ENCODE measurements at places on chromosomes 11 and 22.
A peak's percentile ranks its signal among the peaks of the same experiment; 100 is the strongest.

GRCh38 chr11:65592858-65593517 is 2.6 kb downstream of the KCNK7 start:
- DNase-seq, result no peak

DNA sequence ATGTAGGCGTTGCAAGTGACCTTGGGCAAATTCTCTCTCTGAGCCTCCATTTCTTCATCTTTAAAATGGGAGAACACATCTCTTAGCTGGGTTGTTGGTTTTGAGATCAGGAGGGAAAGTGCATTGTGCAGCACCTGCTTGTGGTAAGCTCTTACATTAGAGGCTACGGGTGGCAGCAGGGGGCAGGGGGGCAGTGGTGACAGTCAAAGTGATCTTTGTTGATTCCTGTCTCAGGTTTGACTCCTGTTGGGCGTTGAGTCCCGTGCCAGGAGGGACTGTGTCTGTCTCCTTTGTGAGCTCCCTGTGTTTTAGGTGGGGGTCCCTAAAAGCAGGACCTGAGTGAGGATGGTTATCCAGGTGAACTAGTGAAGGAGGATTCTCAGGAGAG is 101.7 kb downstream of the TP53I11 start:
- DNase-seq, result no peak

- DNase-seq, result no peak
These were observed 177.5 kb downstream of the MYO18B start for GRCh38 chr22:25919452-25919851.

- DNase-seq, result no peak
These were observed 6.6 kb upstream of the TRIM29 start for GRCh38 chr11:120144501-120144900.

DNA sequence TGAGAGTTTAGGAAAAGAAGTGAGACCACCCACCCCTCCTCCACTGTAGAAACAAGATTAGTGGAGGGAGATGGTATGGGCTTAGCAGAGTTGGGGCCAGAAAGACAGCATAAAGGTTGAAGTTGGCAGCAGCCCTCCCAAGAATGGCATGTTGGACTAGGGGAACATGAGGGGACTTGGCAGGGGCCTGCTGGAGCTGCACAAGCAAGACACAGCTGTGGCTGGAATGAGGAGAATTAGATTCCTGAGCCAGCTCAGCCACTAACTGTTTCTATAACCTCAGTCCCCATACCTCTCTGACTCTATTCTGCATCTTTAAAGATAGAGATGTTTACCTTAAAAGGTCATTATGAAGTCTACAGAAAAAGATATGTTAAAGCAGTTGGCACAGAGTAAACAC is 13.2 kb downstream of the MAP6 start:
- no peak for DNase-seq

DNA sequence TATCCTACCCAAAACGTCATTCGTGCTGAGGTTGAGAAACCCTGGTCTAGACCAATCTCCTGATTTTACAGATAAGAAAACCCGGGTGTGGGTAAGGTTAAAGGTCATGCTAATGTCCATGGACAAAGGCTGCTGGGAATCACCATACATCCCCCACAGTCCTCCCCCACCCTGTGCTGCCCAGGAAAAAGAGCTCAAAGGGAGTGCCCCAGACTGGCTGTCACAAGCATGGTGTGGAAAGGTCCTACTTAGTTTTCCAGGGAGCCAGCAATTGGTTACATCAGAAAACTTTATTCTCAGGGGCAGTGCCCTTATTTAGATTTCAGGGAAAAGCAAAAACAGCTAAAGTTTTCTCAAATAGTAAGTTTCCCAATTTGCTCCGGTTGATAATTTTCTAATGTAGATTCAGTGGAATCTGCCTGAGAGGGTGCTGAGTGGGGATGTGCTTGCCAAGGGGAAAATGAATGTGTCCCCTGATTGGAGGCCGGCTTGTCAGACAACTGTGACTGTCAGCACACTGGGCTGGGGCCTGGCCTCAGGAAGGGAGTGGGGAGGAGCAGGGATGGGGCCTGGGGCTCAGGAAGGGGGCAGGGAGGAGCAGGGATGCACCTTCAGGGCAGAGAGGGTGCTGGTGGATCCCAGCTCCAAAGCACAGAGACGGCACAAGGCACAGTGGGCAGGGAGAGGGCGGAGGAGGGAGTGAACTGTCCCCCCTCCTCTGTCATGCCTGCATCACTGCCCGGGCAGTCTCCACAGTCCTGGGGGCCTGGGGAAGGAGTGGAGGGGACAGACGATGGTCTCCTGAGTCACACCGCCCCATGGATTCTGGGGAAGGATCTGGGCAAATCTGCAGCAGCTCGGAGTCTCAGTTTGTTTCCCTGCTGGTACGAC is 263.6 kb downstream of the KIRREL3 start:
- DNase-seq, result no peak

- DNase-seq, result no peak
These were observed 131.6 kb upstream of the NECTIN1 start for GRCh38 chr11:119860561-119861094.

- DNase-seq, result no peak
These were observed 100.0 kb downstream of the AMBRA1 start for GRCh38 chr11:46493791-46494190.

- DNase-seq, result peak; percentile 42
These were observed 2.9 kb upstream of the SGSM1 start for GRCh38 chr22:24803064-24803542.

GRCh38 chr11:79314906-79315689 is 125.7 kb downstream of the TENM4 start:
- no peak for DNase-seq

GRCh38 chr11:376531-377173 is 7.4 kb downstream of the B4GALNT4 start:
- DNase-seq, result no peak

- no peak for DNase-seq
These were observed 121.0 kb downstream of the MPPED2 start for GRCh38 chr11:30465192-30465591.

DNA sequence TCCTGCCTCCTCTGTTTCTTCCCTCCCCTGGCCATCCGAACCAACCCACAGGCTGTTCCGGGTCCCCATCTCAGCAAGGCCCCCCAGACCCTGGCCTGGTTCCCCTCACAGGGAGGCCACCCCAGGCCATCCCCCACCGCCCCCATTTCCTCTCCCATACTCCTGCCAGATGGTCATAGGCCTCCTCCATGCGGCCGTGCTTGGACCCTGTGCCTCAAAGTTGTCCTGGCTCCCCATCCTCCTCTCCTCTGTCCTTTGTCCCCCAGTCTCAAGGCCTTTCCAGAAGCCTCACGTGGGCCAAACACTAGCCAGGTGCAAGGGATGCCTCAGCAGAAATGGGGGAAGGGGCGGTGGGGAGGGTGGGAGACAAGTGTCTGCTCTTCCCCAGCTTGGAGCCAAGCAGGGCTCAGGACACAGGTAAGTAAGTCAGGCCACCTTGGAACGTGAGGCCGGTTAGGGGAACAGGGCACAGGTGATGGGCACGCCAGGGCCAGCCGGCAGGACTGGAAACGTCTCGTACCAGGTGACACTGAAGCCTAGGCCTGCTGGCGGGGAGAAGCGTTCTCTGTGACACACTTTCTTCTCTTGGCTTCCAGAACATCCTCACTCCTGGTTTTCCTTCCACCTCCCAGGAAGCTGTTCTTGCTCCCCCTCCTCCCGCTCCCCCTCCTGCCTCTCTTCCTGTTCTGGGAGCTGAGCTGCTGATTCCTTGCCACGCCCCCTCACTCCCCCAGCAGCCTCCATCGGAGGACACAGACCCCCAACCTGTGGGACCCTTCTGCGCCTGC is 31.5 kb upstream of the SLC22A12 start:
- no peak for DNase-seq

GRCh38 chr11:55942785-55943392 is 6.7 kb upstream of the OR5I1 start:
- DNase-seq, result no peak

DNA sequence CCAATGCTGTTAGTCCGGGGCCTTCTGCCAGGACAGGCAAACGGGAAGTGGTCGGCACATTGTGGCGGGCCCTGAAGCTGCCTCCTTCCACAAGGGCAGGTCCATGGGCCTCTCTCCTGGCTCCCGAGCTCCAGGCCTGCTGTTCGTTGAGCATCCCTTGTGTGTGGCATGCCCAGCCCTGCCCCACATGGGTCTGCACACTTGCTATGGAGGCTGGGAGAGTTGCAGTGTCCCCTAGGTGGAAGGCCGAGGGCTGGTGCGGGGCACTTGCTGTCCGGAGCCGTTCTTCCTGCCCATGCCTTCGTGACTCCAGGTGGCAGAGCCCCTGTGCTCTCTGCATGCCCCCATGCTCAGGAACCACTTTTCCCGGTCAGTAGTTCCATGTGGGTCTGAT is 26.0 kb upstream of the DGCR8 start:
- DNase-seq, result no peak

DNA sequence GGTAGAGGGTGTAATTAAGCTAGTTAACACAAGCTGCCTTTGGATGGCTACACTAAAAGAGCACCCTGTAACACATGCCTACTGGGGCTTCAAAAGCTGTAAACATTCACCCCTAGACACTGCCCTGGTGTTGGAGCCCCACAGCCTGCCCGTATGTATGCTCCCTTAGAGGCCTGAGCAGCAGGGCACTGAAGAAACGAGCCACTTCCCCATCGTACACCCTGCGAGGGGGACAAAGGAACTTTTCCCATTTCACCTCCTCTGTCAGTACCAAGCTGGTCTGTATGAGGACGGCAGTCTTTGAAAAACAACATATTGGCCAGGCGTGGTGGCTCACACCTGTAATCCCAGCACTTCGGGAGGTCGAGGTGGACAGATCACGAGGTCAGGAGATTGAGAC is 77.0 kb downstream of the MAML2 start:
- no peak for DNase-seq

DNA sequence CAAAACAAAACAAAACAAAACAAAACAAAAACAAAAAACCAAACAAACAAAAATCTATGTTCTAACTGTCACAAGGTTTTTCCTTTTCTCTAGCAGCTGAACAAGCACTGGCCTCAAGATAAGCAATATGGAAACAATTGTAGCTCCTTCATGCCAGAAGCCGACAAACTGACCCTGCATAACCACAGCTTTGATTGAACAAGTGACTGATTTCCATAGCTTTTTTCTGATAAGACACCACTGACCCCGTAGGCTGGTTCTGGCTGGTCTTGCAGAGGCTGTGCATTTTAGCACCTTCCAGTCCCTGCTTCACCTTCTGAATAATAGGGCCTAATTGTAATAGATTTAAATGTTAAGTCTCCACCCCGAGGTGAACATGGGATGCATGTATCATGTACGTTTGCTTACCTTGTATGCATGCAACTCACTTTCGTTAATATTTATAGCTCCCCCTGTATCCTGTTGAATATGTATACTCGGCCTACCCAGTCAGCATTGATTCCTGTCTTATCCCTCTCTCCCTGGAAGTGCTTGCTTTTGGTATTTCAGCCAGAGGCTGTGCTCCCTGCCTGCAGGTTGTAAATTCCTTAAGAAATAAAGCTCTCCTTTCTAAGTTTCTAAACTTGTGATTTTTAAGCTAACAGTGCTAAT is 49.6 kb downstream of the CNTF start:
- no peak for DNase-seq

GRCh38 chr11:33383075-33383919 is 126.1 kb downstream of the HIPK3 start:
- no peak for DNase-seq

- DNase-seq, result peak; percentile 37
These were observed 975 bp upstream of the MDK start for GRCh38 chr11:46380340-46381047.

DNA sequence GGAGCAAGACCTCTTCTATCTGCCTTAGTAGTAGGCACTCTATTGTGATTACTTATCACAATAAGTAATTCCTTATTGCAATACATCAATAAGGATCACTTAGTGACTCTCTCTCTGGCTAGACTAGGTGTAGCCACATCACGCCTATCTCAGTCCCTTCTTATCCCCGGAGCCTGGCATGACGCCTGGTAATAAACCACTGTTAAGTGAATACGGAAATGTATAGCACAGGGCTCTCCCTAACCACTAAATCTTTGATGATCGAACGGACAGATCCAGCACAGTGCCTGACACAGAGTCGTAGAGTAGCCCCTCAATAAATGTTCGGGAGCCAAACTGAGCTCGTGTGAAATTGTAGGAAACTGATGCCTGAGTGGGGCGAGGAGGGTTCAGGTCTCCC is 143.3 kb downstream of the FBXO7 start:
- no peak for DNase-seq

DNA sequence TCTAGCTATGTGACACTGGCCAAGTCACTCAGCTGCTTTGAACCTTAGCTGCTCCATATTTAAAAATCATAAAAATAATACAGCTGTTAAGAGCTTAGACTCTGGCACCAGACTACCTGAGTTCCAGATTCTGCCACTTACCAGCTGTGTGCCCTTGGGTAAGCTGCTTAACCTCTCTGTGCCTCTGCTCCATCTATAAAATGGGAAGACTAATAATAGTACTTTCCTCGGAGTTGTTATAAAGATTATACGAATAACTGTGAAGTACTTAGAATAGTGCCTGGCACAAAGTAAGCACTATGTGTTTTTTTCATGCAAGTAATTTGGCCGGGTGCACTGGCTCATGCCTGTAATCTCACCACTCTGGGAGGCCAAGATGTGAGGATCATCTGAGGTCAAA is 1.4 kb downstream of the HDHD5 start:
- DNase-seq, result no peak

DNA sequence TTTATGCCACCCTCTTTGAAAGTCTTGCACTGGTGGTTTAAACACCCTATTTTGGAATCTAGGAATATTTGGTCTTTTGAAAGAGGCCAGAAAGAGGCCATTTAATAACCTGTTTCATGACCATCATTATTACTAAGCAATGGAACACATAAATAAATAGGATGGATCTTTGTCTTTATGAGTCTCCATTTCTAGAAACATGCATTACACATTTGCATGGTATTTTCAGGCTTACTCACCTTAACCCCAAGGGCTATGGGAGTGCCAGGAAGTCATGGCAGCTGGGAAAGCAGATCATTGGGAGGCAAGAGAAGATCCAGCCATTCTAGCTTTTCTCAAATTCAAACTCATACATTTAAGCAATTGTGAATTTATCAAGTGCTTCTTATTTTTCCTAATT is 185.8 kb upstream of the POU2AF2 start:
- DNase-seq, result no peak

- DNase-seq, result no peak
These were observed 36.1 kb upstream of the INCENP start for GRCh38 chr11:62087694-62088093.

GRCh38 chr22:28783786-28784671 is 11.5 kb downstream of the CCDC117 start:
- no peak for DNase-seq

GRCh38 chr11:104588970-104589369 is 309.3 kb downstream of the CASP12 start:
- DNase-seq, result no peak

DNA sequence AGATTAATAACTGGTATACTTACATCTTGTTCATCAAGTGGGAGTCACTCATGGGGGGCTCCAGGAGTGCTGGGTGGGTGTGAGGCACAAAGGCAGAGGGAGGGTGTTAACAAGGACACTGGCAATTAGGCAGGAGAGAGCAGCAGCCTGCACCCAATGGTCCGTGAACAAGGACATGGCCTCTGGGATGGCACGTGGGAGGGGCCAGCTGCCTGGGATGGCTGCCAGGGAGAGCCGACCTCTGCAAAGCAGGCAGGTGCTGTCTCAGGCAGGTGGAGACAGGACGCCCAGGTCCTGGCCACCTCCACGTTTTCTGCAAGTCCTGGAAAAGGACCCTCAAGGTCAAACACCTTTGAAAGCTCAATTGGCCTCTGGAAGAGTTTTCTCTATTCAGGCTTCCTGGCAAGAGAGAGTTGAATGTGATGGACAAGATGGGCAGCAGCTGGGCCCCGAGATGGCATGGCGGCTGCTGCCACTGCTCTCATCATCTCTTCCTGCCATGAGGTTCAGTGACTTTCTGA is 257.1 kb downstream of the BUD13 start:
- DNase-seq, result no peak

GRCh38 chr11:129259931-129260348 is 67.8 kb upstream of the ARHGAP32 start:
- DNase-seq, result no peak

All from CD4-positive, alpha-beta T cell treated with Interleukin-6 at 100 ng/mL for 8 hours (primary cell).